CD4-positive, alpha-beta memory T cell (primary cell): ENCODE measurements at places on chromosomes 6 and 20. TPM values are rescaled to one million over a fixed set of nuclear protein-coding genes. Genes with fewer than 3 reads are reported as not detected.

DNA sequence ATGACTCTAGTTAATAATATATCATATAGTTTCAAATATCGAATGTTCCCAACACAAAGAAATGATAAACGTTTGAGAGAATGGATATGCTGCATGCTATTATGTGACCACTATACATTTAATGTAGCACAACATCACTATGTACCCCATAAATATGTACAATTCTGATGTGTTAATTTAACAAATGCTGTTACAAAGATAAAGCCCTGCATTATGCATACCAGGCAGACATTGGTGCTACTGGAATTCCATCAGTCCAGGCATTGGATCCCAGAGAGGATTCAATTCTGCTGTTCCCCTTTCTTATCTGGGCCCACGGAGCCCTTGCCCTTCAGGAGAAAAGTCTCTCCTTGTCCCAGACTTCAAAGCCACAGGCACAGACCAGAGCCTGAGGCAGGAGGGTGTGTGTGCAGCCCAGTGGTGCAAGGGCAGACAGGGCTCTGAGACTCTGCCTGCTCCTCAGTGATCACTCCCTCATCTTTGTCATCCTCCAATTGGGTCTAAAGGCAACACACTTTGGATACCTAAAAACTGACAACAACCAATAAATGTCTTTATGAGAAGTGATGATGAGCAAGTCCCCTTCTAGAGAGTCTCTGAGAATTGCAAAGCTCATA is 45.2 kb downstream of the PSMG4 start:
- DNase-seq: no peak

- no peak for DNase-seq
Observed at GRCh38 chr20:16314320-16314719, 258.9 kb downstream of the KIF16B start.

DNA sequence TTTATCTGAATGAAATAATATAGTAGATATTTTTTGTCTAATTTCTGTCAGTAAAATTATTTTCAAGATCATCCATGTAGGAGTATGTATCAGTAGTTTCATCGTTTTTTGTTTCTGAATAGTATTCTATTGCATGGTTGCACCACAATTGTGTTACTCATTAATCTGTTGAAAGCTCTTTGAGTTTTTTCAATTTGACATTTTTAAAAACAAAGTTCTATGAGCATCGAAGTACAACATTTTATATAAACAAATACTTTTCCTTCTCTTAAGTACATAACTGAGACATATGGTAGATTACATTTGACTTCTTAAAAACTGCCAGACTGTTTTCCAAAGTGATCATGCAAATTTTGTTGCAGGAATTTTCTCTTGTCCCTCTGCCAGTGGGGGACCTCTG is 1113.1 kb upstream of the CITED2 start:
- no peak for DNase-seq

DNA sequence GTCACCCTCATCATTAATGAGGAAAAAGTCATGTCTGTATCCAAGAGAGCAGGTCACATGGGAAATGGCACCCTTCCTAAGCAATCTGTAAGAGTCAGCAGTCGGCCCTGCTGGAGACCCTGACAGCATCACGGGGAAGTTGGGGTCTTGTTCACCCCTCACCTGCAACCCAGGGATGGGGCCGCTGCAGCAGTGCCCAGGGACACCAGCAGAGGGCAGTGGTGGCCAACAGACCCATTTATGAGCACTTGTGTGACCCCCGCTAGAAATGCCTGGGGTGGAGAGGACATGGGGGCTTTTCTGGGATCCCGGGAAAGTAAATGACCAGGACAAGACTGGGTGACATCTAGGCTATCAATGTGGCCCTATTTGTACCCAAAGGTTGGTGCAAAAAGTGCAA is 35.9 kb downstream of the ANKRD60 start:
- DNase-seq: no peak

GRCh38 chr6:89385846-89386245 is 26.2 kb downstream of the RRAGD start:
- DNase-seq: no peak

GRCh38 chr6:157982563-157983405 is 1.1 kb downstream of the SYNJ2 start:
- DNase-seq: peak; percentile 12

- DNase-seq: no peak
Observed at GRCh38 chr6:139764498-139764986, 390.1 kb upstream of the CITED2 start.

DNA sequence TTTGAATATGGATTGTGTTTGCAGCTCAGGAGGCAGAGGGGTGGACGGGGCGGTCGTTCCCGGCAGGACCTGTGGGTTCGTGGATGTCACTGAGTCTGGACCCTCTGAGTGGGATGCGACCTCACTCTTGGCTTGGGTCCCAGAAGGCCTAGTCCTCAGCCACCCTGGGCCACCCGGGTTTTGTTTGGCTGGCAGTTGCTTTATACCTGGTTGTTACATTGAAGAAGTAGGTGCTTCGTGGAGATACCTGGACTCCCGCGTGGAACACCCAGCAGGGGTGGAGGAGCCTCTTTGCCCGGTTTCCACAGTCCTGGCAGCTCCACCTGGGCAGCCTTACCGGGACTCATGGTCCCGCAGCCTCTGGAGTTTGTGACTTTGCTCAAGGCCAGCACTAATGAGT is 405.1 kb downstream of the TAF4 start:
- no peak for DNase-seq

DNA sequence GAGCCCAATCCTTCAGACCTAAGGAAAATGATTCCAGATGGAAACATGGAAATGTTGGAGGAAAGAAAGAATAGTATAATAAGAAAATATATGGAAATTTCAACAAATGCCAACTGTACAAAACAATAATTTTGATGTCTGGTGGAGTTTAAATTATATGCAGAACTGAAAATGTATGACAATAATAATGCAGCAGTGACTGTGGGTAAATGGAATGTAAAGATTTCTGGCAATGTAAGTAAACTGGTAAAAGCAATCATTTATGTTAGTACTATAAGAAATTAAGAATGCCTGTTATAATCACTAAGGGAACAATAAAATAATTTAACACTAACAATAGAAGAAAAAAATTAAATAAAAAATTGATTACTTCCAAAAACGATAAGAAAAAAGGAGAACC is 89.0 kb downstream of the EDN1 start:
- DNase-seq: no peak

DNA sequence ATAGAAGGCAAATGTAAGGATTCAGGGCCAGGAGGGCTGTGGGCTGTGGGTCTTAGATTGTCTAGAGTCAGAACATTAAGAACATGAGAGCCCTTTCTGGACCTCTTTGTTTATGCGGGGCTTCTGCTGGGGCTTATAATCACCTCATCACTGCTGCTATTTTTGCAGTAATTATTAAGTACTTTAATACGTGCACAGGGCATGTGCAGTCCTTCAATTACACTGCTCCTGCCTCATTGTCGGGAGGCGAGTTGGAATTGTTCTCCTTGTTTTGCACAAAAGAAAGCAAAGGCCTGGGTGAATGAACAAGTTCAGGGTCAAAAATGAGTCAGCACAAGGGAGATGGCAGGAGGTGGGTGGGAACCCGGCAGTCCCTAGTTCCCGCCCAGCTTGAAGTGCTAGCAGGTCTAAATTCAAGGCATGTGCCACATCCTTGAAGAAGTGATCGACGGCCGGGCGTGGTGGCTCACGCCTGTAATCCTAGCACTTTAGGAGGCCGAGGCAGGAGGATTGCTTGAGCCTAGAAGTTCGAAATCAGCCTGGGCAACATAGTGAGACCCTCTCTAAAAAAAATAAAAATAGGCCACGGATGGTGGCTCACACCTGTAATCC is 34.4 kb upstream of the PTPN1 start:
- DNase-seq: no peak

- no peak for DNase-seq
Observed at GRCh38 chr6:775863-776262, 82.9 kb upstream of the EXOC2 start.

UBE2C gene
- polyA plus RNA-seq: not detected

GRCh38 chr6:80217794-80218193 is 111.3 kb downstream of the BCKDHB start:
- no peak for DNase-seq
